ENCODE measurements at places on chromosomes 11 and 22.

DNA sequence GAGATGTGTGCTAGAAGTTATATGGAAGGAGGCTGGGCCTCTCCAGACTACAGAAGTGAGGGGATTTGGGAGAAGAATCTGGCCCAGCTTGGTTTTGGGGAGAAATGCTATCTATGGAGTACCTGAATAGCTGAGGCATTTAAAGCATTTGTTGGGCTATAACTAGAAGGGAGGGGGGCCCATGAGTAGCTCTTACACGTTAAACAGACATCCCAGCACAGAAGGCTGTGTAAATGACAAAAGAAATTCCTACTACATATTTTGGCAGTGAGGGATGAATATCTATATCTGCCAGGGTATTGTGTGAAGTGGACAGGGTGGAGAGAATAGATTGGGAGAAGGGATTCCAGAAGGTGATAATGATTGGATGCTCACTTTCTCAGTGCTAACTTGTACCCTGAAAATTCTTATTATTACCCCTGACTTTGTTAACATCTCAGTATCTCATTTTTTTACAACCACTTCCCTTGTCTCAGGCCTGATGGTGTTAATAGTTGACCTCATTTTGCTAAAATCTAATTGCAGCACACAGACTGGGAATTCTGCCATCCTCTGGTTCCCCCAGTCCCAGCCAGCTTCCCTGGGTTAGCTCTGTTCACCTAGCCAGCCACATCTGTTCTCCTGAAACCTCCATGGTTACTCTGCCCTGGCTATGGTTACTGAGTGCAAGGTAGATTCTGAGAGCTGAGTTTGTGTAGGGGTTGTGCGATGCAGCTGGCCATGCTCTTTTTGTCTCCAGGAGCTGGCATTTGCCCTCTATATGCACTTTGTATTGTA lies 28.8 kb upstream of the RRM1 start:
- no peak for DNase-seq

GRCh38 chr11:24872186-24872585 lies 375.3 kb downstream of the LUZP2 start:
- no peak for DNase-seq

GRCh38 chr22:40070701-40071100 lies 75.9 kb downstream of the FAM83F start:
- DNase-seq = no peak

DNA sequence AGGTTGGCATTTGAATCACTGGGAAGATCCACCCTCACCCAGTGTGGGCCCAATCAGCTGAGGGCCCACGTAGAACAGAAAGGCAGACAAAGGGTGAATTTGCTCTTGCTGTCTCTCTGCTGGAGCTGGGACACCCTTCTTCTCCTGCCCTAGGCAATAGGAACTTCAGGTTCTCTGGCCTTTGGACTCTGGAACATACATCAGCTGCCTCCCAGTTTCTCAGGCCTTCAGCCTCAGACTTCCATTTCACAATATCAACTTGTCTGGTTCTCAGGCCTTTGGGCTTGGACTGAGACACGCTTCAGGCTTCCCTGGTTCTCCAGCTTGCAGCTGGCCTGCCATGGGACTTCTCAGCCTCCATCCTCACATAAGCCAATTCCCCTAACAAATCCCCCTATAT lies 14.7 kb upstream of the ASRGL1 start:
- DNase-seq = no peak

DNA sequence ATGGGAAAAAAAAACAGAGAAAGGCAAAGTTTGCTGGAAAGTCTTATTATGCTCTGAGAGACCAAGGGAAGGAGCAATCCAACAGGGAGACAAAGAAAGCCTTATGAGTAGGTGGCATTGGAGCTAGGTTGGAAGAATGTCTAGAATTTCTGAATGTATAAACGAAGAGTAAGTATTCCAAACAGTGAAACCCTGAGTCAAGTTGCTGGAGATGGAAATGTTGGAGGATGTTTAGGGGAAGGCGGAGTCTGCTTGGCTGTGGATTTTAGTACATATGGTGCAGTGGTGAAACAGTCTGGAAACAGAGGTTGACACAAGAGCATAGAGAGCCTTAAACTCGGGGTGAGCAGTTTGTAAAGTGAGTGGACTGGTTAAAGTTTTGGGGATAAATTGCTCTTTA lies 314.8 kb upstream of the CADM1 start:
- DNase-seq = no peak

GRCh38 chr11:72769680-72770079 lies 17.5 kb upstream of the ARAP1 start:
- no peak for DNase-seq

DNA sequence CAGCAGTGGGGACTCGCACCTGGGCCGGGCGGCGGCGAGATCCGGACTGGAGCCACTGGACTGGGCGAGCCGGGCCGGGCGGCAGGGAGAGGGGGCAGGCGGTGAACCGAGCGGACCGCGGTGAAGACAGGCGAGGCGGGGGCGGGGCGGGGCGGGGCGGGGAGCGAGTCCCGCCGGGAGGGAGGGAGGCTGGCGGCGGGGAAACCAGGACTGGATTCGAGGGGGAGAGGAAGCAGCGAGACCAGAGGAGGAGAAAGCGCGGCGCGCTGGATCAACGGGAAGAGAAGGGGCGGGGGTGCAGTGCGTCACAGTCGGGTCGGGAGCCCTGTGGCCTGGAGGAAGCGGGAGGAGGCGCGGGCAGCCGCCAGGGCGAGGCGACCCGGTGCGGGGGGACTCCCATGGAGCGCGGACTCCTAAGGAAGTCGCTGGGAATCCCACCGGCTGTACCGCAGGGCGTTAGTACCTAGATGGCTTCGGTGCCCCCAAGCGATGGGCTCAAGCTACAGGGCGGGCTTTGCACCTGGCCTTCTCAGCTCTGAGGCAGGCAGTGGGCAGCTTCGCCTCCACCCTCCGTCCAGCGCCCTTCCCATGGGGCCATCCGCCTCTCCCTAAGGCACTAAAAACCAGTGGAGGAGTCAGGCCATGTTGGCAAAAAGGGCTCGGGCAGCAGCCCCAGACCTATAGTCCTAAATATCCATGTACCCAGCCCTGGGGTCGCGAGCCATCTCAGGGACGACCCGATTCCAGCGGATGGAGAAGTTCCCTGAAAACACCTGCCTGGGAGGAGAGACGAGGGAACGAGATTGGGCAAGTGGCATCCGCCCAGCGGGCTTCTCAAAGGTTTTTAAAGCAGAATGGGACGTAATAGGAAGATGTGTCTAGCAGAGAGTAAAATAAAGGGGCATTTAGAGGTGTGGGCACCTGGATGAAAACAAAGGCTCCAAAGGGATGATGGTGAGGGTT lies at the start of gene TMEM121B:
TSS of gene TMEM121B (minus strand) at position 128 of the 963 bp plus-strand sequence. CDS start 233 bp downstream, outside the sequence.
- peak; percentile 8 for DNase-seq

DNA sequence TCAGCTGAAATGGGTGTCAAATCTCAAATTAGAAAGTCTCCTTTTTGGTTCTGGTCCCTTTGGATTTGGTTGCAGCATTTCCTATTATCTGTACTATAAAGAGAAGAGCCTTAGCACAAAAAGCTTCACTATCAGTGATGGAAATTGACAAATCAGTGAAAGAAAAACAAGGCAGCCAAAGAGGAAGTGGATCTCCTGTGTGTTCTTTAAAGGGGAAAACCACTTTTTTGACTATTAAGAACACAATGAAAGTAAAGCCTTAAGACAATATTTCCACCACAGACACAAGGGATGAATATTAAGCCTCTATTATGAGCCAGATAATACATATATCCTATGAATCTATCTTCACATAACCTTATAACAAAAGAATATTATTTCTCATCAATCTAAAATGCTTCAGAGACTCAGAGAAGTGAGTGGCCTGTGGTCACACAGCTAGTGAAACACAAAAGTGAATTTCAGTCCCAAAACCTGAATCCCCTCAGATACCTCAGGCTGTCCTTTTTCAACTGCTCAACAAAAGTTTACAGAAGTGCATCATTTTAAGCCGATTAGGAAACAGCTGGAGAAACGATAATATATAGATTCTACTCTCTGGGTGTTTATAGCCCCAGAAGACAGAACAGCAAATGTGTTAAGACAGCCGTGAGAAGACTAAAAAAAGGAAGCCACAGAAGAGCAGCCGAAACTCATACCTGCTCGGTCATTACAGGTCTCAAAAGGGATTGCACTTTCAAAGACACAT lies 24.4 kb upstream of the FSHB start:
- no peak for DNase-seq

GRCh38 chr22:39685336-39686177 lies 115.0 kb downstream of the CACNA1I start:
- DNase-seq = no peak

DNA sequence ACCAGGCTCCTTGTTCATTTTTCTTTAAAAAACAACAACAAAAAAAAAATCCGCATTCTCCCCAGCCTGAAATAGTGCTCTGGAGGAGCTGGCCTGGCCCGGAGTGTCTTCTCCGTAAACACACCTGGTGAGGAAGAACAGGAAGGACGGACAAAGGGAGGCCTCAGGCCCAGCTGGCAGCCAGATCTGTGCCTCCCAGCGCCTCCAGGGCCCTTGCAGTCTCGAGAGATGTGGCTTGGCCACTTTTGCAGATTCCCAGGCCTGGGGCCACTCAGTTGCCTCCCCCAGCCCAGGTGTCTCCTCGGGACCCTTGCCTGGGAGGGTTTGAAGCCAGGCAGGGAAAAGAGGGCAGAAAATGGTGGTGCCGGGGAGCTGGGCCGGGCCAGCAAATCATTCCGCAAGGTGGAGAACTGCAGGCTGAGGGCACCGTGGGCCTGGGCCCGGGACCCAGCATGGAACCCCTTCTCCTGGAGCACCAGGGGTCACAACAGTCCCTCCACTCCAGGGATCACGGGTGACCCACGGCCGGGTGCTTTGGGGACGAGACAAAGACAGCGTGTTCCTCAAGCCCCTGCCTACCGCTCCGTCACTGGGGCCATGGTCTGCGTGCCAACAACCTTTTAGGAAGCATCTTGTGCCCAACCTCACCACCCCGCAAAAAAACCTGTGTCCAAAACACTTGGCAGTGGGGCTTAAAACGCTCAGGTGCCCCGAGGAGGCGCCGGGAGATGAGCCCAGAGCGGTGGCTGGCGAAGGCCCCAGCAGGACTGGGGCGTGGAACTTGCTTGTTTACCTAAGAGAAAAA lies 67.1 kb upstream of the WNT7B start:
- no peak for DNase-seq

DNA sequence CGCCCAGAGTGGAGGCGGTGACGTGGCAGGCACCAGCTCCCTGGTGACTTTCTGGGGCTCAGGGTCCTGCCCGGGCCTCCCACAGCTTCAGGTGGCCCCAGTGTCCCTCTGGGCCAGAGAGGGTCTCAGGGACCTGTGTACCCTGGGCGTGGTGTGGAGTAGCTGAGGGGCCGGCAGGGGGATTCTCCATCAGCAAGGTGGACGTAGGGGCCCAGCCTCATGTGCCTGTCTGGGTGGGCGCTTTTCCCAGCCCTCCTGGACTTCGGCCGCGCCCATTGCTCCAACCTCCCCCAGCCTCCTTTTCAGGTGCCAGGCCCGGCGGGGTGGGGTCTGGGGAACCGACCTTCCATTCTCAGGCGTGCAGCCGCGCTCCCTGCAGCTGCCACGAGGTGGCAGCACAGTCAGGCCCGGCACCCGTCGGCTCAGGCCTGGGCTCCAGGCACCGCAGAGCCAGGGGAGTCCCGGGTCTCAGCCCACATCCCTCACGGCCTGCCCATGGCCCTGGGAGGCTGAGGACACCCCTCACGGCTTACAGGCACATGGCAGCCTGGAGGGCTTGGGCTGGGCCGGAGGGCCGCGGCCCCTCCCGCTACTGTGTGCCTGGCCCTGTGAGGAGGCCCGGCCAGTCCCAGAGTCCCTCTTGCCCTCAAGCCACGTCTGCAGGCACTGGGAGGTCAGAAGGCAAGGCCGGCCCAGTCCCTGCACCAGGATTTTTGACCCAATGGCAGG lies 19.9 kb upstream of the MUC5B start:
- no peak for DNase-seq

DNA sequence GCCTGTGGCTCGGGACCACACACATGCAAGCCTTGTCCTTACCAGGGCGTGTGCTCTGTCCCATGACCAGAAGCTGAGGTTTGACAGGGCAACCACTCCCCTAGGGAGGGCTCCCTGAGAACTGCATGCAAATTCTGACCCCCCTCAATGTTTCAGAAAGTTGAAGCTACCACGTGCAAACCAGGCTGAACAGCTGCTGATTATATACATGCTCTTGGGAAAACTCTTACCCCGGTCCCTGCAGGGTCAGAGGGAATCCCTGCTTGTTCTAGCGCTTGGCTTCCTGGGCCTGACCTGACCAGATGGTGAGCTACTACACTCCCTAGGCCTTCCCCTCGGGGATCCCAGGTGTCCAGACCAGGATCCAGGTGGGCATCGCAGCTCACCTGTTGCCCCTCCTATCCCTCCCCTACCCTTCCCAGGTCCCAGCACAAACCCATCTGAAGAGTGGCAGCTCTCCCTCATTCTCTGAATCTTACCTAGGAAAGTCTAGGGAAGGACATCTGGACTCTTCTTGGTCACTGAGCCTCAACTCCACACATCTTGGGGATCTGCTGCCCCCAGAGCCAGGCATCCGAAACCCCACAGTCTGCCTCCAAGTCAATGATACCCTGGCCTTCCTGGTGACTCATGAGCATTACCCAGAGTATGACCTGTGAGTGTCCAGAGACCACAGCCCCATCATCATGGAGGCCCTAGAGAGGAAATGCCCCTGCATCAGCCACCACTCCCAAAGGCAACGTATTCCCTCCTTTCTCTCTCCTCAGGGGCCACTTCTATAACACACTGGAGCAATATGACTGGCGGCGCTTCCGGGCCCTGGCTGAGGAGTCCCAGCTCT lies 61.5 kb downstream of the BTG4 start:
- no peak for DNase-seq

DNA sequence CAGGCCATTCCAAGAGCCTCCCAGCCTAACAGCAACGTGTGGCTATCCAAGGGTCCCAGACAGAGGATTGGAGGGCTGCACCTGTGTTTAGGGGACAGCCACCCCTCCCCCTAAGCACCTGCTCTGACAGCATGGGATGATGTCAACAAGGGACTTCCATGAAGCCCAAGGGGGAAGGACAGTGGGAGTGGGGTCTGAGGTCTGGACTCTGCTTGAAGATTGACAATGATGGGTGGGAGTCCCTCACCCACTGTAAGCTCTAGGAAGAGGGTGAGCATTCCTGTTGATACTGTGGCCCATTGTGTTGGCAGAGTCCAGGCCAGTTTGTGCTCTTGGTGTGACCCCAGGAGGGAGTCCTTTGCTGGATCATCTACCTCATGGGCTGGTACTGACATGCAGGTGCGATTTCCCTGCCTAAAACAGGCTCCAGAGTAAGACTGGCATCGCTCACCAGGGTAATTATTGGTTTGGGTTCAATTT lies 46.9 kb upstream of the TUB start:
- no peak for DNase-seq

DNA sequence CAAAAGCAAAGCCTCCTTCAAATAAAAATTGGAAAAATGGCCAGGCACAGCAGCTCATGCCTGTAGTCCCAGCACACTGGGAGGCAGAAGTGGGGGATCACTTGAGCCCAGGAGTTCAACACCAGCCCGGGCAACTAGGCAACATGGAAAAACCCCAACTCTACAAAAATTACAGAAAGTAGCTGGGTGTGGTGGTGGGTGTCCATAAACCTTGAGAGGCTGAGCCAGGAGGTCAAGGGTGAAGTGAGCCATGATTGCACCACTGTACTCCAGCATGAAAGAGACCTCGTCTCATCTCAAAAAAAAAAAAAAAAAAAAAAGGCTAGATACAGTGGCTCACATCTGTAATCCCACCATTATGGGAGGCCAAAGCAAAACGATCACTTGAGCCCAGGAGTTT lies 22.3 kb downstream of the DDX6 start:
- no peak for DNase-seq

- peak; percentile 72 for DNase-seq
These were observed 32.1 kb upstream of the SLC5A12 start for GRCh38 chr11:26753723-26754504.

GRCh38 chr11:124376280-124376679 lies 8.0 kb downstream of the OR8B2 start:
- DNase-seq = no peak
